ENCODE measurements at places on chromosomes 4 and X. TPM values are rescaled to one million over a fixed set of nuclear protein-coding genes. Genes with fewer than 3 reads are reported as not detected.

The RNF150 gene
- 33.1 TPM for total RNA-seq

The COL25A1 gene
- total RNA-seq = 2.3 TPM

The ARHGAP36 gene
- total RNA-seq = 1.2 TPM

The RPL34 gene
- total RNA-seq = 611 TPM

The CENPVL1 gene
- total RNA-seq = not detected

The CXXC4 gene
- 3.1 TPM for total RNA-seq

The MAGEA10 gene
- total RNA-seq = not detected
